ENCODE measurements at places on chromosomes 2 and 18. TPM values are rescaled to one million over a fixed set of nuclear protein-coding genes. Genes with fewer than 3 reads are reported as not detected.
A peak's percentile ranks its signal among the peaks of the same experiment; 100 is the strongest.

Gene DNAJC5G
- total RNA-seq = not detected

Gene PPP1R1C
- 4.8 TPM for total RNA-seq

Gene CNOT9
- 114 TPM for total RNA-seq

Gene SOWAHC
- total RNA-seq = 15.1 TPM

GRCh38 chr2:172234716-172235691, 132.3 kb upstream of the DLX2 start:
- no peak for DNase-seq

GRCh38 chr2:151979694-151980093, 119.2 kb downstream of the CACNB4 start:
- no peak for DNase-seq

DNA sequence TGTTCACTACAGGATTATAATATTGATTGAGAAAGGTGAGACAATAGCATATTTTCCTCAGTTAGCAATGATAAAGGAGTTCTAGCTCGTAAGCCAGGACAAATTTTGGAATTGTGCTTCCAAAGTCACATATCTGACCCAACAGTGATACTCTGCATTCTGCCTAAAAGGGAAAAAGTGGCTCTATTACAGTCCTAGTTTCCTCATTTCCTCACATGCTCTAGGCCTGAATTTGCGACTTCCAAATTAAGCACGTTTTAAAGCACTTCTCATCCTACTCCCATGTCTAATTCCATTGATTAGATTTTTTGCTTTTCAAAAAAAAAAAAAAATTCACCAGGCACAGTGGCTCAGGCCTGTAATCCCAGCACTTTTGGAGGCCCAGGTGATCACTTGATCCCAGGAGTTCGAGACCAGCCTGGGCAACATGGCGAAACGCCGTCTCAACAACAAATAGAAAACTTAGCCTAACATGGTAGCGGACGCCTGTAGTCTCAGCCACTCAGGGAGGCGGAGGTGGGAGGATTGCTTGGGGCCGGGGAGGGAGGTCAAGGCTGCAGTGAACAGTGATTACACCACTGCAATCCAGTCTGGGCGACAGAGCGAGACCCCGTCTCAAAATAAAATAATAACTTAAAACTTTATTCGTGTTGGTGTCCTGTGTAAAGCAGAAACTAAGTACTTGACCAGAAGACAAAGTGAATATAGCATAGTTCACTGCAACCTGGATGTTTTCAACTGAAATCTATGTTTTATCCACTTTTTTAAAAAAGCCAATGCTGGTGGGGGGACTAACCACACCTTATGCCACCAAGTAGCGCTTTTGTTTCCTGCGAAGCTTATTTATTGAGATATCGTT, 1.5 kb downstream of the ESCO1 start:
- no peak for DNase-seq

DNA sequence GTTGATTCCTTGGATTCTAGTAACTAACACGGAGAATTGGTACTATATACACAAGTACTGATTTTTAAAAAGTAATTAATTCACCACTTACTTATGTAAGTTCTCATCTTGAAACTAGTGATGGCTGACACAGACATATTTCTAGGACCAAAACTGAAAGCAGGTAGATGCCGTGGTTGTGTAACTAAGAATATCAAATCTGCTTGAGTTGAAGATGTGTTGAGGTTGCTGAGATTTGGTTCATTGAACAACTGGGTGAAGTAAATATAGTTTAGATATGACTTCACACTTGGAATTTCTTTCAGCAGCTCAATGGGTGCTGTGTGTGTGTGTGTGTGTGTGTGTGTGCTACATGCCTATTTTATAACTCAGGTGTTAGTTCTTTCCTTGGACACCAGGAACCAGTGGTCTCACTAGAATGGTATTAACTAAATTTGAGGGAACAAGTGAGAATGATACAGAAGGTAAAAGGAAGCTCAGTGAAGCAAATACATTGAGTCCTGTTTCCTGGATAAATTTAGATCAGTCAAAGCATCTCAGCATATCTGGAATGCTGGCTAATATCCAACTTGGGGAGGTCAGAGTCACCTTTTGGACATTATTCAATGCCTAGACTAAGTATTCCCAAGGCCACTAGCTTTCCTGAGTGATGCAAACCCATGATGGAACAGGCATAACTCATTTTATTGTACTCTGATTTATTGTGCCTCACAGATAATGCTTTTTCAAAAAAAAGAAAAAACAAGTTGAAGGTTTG, 110.7 kb upstream of the ZEB2 start:
- DNase-seq = peak; percentile 8

- no peak for DNase-seq
Observed at GRCh38 chr2:159773426-159773825, 24.6 kb downstream of the CD302 start.

DNA sequence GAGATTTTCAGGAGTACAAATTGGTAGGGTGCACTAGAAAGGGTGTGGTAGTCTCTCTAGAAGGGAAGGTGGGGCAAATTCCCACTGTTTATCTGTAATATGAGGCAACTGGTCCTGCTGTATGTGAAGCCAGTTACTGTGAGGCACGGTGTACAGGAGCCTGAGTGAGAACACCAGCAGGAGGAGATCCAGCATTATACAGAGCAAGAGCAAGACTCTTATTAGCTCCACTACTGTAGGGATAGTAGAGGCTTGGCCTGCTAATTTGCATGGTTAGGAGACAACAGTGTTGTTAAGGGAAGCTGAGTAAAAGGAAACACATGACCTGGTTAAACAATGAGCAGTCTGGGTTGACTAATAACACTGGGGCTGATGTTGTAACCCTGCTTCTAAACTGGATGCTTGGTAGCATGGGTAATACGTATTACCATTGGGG, 76.3 kb upstream of the WDSUB1 start:
- no peak for DNase-seq

GRCh38 chr18:28174181-28174905, 2.6 kb downstream of the CDH2 start:
- peak; percentile 35 for DNase-seq

GRCh38 chr18:54129448-54130067, 94.9 kb downstream of the MBD2 start:
- DNase-seq = no peak

DNA sequence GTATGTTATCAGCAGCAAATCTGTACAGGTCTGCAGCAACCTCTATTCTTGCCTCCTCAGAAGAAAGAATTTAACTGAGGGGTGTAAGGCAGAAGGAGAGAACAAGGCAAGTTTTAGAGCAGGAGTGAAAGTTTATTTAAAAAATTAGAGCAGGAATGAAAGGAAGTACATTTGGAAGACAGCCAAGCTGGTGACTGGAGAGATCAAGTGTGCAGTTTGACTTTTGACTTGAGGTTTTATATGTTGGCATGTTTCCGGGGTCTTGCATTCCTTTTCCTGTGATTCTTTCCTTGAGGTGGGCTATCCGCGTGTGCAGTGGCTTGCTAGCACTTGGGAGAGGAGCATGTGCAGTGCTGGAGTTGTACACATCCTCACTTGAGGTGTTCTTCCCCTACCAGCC, 16.5 kb upstream of the CERS6 start:
- no peak for DNase-seq

DNA sequence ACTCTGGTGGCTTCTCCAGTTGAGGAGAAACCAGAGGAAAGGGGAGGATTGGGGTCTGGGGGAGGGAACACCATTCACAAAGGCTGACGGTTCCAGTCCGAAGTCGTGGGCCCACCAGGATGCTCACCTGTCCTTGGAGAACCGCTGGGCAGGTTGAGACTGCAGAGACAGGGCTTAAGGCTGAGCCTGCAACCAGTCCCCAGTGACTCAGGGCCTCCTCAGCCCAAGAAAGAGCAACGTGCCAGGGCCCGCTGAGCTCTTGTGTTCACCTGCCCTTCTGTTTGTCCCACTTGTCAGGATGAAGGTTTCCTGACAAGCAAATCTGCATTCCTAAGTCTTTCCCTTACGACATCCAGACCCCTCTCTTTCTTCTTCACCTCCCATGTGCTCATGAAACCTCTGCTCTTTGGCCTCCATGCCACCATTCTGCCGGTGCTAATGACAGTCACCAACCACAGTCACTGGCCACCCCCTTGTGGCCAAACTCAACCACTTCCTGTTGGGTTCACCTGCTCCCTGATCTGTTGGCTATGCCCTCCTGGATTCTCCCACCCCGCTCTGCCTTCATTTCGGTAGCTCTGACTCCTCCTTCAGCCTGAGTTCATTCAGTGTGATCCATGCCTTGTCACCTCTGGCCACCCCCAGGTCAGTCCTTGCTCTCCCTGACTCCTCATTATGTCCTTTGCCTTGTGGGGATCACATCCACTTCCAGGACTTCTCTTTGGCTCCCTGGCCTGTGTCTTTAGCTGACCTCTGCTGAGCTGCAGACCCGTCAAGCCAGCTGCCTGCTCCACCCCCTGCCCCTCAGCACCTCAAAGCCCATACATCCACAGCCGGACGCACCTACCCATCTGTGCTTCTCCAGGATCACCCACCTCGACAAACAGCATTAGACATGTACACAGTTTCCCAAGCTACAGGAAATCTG, 17.6 kb downstream of the EMX1 start:
- DNase-seq = peak; percentile 59

Data from A172 (cell line).